ENCODE measurements at places on chromosomes 13 and 19.

GRCh38 chr13:66805657-66806056 is 424.5 kb downstream of the PCDH9 start:
- peak; percentile 67 for DNase-seq

DNA sequence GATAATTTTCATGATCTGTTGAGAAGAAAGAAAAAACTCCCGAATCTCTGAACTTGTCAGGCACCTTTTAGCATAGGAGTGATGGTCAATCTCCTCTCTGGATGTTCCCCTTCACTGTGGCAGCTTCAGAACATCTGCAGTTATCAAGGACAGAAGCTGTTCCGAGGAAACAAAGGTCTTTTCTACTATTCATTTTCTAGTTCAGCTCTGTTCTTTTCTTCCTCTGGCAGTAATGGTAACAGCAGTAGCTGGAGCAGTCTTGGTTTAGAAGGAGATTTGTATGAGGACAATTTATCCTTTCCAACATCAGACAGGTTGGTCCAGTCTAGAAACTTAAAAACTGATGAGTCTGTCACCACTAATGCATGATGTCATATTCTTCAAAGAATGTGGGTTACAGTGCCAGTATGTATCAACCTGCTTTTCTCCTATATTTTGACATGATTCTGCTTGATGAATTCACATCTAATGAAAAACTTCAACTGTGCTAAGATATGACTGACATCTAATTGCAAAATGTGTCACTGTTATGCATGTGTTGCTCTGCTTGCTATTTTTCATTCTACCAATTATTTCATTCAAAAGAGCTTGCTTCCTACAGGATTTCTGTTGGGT is 41.0 kb downstream of the AKAP11 start:
- DNase-seq: no peak

- no peak for DNase-seq
Observed at GRCh38 chr13:24679686-24680085, 522 bp upstream of the ATP12A start.

DNA sequence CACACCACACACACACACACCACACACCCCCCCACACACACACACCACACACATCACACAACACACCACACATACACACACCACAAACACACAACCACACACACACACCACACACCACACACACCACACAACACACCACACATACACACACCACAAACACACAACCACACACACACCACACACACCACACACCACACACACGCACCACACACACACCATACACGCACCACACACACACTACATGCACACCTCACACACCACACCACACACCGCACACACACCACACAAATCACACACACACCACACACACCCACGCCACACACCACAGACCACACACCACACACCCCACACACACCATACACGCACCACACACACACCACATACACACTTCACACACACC is 83.5 kb downstream of the ZNF557 start:
- DNase-seq: no peak

DNA sequence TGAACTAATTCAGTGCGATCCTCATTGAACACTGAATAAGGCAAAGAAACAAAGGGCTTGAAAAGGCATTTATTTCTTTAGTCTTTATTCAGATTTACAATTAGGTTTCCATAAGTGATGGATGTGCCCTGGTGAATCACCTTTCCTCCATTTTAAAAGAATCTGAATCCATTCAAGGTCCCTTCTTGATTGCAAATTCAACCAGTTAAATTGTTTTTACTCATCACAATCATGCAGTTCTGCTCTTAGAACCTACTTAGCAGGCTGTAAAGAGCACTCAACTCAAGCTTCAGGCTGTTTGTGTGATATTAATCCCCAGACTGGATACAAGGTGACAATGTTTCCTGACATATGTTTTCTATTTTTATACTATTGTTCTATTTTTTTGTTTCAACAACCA is 321.0 kb downstream of the TBC1D4 start:
- no peak for DNase-seq

GRCh38 chr19:8567522-8568172 is 9.6 kb downstream of the MYO1F start:
- DNase-seq: no peak

DNA sequence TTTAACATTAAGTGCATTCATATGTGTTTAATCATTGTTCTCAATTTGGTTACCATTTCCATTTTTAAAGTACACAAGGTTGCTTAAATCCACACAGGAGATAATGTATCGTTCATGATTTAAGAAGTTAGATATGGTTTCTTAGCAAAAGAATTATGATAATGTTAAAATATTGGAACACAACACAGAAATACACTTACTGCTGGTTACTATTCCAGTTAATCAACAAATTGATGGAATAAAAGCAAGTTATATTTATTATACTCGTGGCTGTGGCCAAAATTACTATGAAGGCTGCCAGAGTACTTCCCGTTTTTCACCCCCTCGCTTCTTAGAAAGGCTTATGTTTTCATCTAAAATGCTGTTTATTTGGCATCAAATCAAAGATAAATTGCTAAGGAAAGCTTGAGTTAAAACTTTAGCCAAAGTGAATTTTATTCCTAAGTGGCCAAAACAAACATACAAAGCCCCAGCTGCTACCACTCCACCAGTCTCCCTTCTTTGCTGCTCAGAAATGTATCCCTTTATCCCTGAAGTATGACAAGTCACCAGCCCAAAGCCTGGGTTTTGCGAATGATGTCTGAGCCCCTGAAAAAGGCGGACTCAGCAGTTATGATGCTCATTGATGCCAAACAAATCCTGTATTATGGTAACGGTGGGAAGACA is 27.7 kb downstream of the LCP1 start:
- no peak for DNase-seq

DNA sequence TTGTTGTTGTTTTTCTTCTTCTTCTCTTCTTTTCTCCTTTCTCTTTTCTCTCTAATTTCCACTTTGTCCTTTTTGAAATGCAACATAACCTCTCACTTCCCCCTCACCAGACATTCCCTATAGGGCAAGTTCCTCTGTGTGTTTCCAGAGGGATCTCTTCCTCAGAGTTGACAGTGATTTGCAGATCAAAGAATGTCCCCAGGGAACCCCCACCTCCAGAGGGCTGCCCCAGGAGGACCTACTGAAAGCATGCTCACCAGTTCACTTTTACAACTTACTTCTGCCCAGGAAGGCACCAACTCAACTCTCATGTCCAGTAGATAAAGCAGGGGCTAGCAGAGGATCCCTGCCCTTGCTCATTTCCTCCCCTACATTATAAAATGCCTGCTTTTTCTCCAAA is 1648.0 kb downstream of the PCDH9 start:
- no peak for DNase-seq

GRCh38 chr13:76884186-76884906 is 1.9 kb downstream of the KCTD12 start:
- no peak for DNase-seq

GRCh38 chr19:48896191-48896720 is 2.3 kb downstream of the TULP2 start:
- DNase-seq: no peak

- DNase-seq: no peak
Observed at GRCh38 chr19:16405091-16405490, 66.7 kb downstream of the EPS15L1 start.

DNA sequence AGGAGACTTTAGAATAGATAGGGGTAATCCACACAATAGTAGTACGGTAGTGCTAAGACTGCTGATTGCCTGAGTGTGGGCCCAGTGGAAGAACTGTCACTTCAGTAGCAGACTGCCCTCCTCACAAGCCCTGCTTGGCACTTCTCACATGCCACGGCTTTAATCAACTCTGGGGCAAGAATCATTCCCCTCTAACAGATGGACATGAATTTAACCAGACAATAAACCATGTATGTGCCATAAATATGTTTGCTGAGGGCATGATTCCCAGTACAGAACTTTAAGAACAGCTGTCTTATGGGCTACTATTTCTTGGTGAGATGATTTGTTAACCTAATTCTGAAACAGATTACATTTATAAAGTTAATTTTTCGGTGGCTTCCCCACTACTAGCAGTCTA is 22.0 kb downstream of the DPY19L3 start:
- DNase-seq: no peak

- no peak for DNase-seq
Observed at GRCh38 chr13:38967446-38967845, 23.2 kb downstream of the STOML3 start.

GRCh38 chr19:51779181-51779580 is 15.8 kb upstream of the FPR3 start:
- no peak for DNase-seq

DNA sequence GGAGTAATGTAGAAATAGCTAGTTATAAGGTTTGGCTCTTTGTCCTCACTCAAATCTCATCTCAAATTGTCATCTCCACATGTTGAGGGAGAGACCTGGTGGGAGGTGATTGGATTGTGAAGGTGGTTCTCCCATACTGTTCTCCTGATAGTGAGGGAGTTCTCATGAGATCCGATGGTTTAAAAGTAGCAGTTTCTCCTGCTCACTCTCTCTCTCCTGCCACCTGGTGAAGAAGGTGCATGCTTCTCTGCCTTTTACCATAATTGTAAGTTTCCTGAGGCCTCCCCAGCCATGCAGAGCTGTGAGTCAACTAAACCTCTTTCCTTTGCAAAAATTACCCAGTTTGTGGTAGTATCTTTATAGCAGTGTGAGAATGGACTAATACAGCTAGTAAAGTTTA is 849.4 kb downstream of the DACH1 start:
- DNase-seq: no peak

DNA sequence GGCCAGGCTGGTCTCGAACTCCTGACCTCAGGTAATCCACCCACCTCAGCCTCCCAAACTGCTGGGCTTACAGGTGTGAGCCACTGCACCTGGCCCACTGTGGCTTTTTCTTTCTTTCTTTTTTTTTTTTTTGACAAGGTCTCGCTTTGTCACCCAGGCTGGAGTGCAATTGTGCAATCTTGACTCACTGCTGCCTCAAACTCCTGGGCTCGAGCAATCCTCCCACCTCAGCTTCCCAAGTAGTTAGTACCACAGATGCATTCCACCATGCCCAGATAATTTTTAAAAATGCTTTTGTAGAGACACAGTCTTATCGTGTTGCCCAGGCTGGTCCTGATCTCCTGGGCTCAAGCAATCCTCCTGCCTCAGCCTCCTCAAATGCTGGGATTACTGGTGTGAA is 12.1 kb upstream of the FCGBP start:
- DNase-seq: no peak

GRCh38 chr13:71149046-71149445 is 718.0 kb downstream of the DACH1 start:
- peak; percentile 84 for DNase-seq

DNA sequence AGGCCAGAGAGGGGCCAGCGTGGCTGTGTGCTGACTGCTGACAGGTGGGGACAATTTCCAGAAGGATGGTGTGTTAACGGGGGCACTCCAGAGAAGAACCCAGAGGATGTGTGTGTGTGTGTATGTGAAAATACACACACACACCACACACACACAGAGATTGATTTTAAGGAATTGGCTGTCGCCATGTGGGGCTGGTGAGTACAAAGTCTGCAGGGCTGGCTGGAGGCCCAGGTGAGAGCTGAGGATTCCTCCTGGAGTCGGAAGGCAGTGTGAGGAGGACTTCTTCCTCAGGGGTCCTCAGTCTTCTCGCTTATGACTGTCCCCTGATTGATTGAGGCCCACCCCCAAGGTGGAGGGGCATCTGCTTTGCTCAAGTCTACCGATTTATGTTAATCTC is 7.6 kb upstream of the GJB6 start:
- DNase-seq: no peak

GRCh38 chr19:18153556-18154134 is 682 bp downstream of the PIK3R2 start:
- peak; percentile 34 for DNase-seq

- no peak for DNase-seq
Observed at GRCh38 chr19:2049741-2050348, 1.2 kb downstream of the MKNK2 start.

GRCh38 chr19:45528744-45529419 is 21.6 kb downstream of the VASP start:
- DNase-seq: peak; percentile 84

DNA sequence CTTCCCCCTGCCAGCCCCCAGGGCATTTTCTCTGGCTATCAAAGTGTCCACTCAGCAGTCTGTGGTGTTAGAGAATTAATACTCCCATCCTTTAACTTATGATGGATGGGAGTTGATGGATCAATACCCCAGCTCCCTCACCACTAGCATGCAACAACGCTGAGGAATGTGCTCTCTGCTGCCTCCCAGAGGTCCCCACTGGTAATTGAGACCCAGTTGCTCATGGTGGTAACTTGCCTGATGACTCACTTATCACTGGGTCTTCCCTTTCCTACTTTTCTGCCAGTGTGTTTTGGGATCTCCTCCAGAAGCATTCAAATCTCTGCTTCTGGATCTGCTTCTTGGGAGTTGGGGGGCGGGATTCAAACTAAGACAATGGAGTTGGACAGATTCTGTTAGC is 20.3 kb upstream of the CACNA1A start:
- DNase-seq: no peak
